ENCODE measurements at places on chromosomes 5 and 9.
A peak's percentile ranks its signal among the peaks of the same experiment; 100 is the strongest.

GRCh38 chr5:18686253-18686652, 1052.0 kb downstream of the TAF11L14 start:
- DNase-seq = no peak

GRCh38 chr5:139636207-139636792, 11.8 kb upstream of the CXXC5 start:
- DNase-seq = no peak

- peak; percentile 56 for DNase-seq
Measured at GRCh38 chr5:141846031-141846430, 32.2 kb downstream of the PCDH1 start.

DNA sequence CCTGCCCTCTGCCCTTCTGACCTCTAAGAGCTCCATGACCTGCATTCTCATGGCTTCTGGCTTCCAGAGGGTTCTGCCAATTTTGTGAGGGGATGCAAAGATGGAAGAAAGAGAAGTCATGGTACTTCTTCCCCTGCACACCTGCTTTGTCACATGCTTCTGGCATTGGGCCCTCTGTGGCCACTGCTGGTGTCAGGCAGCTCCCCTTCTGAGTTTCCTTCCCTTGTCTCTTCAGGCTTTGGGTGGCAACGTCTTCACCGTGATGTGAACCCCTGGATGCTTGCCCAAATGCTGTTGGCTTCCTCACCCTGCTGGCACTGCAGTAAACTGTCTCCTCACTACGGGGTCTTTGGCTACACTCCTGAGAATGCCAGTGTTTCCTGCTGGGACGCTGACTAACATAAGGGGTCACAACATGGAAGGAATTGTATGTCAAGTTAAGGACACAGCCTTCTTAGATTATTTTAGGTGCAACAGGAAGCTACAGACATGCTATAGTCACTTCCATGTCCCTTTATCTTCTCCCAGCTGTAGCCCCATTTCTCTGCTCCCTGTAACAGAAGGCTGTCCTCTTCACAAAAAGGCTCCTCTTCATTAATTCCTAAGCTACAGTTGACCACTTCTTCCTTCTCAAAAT, 8.9 kb upstream of the CLINT1 start:
- DNase-seq = no peak

DNA sequence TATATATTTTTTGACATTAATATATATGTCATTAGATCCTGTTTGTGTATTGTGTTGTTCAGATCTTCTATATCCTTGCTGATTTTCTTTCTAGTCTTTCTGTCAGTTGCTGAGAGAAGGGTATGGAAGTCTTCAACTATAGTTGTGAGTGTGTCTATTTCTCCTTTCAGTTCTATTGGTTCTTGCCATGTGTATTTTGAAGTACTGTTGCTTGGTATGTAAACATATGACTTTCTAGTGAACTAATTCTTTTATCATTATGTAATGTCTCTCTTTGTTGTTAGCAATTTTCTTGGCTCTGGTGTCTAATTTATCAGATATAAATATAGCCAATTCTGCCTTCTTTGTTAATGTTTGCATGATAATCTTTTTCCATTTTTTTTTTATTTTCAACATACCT, 84.3 kb upstream of the CAST start:
- DNase-seq = peak; percentile 80

DNA sequence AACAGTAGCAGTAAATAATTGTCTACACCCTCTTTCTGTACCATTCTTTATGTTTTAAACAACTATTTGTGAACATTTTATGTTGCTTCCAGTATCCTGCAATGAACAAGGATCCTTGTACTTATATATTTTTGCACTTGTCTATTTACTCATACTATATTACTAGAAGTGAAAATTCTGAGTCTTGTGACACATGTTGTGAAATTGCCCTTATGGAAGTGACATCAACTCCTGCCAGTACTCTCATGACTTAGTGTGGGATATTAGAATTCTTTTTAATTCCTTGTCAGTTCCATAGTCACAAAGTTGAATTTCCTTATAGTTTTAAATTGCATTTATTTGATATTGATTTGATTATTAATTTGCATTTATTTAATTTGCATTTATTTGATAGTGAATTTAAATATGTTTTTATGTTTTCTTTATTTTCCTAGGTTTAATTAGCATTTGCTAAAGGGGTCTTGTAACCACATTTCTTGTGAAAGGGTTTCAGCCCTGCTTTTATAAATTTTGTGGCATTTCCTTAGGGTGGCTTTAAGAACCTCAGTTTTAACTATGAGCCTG, 27.7 kb downstream of the PARP8 start:
- no peak for DNase-seq

Measured in iris pigment epithelial cell (primary cell).